Brain microvascular endothelial cell (primary cell): ENCODE measurements at places on chromosomes 3 and 15.
A peak's percentile ranks its signal among the peaks of the same experiment; 100 is the strongest.

DNA sequence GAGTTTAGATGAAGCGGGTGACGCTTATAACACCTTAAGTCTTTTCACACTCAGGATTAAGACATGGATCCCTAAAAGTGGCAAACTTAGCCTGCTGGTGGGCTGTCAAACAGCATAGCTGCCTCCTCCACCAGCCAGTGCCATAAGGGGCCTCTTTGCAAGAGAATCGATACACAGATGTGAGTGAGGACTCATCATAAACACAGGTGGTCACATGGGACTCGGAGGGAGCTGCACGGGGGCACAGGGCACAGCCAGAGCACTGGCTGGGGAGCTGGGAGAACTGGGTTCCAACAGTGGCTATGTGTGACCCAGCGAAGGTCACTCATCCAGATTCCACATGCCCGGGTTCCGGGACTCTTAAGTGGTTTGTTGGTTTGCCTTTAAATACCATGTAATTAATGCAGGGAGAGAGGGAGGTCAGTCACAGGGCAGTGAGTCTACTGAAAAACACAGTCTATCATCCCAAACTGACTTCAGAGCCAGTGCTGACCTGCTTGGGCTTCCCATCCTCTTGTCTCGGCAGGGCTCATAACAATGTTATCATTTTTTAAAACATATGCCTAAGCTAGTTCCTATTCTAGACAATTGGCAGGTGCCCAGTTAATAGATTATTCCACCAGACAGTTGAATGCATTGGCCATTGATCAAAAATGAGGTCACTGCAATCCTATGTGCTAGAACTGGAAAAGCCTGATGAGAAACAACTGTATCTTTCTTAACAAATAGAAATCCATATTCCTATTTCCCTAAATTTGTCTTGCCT, 51.8 kb downstream of the SLC12A8 start:
- DNase-seq: no peak

GRCh38 chr3:188299068-188299467, 145.1 kb downstream of the LPP start:
- peak; percentile 53 for DNase-seq

DNA sequence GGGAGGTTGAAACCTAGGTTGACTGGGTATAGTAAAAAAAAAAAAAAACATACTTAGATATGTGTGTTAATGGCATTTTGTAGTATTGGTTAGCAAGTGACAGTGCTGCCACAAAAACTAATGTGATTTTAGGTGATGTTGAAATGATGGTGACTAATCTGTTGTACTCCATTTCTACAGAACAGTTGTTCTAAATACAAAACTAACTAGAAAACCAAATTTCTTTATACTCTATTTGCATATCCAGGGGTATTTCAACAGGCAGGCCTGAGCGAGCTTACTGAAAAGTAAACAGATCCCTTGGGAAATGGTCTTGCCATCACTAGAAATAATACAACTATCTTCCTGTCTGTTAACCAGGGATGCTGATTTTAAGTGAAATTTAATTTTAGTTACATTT, 20.5 kb downstream of the TSC22D2 start:
- no peak for DNase-seq

- no peak for DNase-seq
Observed at GRCh38 chr15:42092398-42093318, 1.7 kb downstream of the PLA2G4D start.

GRCh38 chr15:93072411-93073394, 16.3 kb downstream of the RGMA start:
- peak; percentile 25 for DNase-seq

- DNase-seq: peak; percentile 89
Observed at GRCh38 chr3:157127831-157128767, 31.8 kb downstream of the CCNL1 start.

- DNase-seq: no peak
Observed at GRCh38 chr3:24850245-24850644, 355.6 kb upstream of the THRB start.

DNA sequence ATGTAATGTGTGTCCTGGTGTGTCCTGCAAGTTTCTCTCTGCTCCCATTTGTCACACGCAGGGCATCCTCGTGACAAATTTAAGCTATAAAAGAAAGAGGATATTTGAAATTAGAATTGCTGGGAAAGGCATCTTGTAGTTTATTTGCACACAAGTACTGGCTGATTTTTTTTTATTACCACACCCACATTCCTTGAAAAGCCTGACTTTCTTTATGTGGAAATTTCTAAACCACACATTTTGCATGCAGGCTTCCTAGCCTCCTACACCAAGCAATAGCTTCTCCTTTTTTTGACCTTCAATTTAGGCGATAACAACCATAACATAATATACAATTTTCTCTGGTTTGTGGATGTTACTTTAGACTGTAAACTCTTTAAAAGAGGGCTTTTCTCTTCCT, 126.1 kb downstream of the SERPINI1 start:
- DNase-seq: no peak

GRCh38 chr15:38129531-38130204, 123.0 kb upstream of the SPRED1 start:
- peak; percentile 96 for DNase-seq

DNA sequence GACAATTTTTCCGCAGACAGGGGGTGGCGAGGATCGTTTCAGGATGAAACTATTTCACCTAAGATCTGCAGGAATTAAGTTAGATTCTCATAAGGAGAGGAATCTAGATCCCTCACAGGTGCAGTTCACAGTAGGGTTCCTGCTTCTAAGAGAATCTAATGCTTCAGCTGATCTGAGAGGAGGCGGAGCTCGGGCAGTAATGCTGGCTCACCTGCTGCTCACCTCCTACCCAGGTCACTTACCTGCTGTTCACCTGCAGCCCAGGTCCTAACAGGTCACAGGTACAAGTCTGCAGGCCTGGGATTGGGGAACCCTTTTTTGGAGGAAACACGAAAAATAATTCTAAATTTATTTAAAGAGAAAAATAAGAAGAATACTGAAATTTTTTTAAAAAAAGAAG, 406.8 kb downstream of the MCTP2 start:
- no peak for DNase-seq

DNA sequence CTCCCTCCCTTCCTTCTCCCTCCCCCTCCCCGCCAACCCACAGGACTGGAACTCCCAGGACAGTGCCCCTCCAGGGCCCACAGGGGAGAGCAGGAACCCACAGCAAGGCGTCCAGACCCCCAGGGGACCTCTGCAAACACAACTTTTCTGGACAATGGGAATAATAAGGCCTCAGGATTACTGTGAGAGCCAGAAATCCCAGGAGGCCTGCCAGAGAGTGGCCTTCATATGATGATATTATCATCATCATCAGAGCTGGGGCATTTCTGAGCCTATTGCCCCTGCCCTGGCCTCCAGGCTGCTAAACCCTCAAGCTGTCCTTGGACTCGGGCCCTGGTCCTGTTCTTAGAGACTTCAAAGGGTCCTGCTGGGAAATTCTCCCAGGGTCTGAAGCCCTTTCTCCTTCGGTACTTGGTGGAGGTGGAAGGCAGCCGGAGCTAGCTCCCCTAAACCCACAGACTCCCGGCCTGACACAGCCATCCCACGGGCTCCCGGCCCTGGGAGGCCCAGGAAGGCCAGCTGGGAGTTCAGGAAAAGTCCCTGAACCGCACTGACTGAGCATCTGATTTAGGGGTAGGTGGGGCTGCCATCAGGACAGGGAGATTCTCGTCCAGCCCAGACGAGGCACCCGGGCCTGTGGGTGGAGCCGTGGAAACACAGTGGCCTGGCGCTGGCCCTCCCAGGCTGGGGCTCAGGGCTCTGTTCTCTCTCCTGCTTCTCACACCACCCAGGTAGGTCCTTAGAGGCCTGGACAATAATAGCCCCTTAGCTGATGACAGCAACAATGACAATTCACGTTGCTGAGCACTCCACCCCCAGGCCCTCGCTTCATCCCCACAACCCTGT, 4.9 kb downstream of the CALML4 start:
- no peak for DNase-seq

GRCh38 chr3:22121068-22121701, 370.2 kb upstream of the ZNF385D start:
- DNase-seq: no peak

GRCh38 chr15:27660676-27661075, 438.4 kb downstream of the OCA2 start:
- DNase-seq: no peak

DNA sequence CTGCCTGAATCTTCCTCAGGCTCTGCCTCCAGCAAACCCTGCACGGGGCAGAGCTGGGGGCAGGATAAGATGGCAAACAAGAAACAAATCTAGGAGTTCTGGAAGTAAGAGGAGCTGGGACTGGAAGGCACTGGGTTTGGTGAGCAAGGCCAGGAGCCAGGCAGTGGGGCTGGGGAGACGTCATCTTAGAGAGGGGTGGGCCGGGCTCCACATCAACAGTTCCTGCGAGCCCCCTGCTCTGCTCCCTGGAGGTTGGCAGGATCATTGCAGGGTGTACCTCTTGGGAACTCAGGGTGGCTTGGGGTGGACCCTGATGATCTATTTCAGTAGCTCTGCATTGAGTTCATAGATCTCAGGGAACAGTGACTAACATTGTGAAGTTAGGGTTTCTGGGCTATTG, 87.3 kb upstream of the PRR23E start:
- DNase-seq: no peak

DNA sequence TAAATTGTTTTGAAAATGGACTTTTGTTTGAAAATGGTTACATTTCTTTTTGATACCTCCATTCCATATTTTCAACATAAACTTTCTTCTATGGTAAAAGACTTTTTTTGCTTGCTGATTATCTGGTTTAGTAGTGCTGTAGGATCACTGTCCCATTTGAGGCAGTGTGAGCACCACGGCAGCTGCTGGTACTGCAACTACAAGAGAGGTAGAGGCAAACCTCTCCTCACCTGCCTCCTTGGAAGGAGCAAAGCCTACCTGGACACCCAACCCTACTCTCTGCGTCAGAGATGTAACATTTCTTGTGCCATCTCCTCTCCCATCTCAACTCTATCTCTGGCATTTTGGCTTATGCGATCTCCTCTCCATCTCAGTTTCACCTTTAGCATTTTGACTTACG, 460.1 kb downstream of the SHQ1 start:
- no peak for DNase-seq

DNA sequence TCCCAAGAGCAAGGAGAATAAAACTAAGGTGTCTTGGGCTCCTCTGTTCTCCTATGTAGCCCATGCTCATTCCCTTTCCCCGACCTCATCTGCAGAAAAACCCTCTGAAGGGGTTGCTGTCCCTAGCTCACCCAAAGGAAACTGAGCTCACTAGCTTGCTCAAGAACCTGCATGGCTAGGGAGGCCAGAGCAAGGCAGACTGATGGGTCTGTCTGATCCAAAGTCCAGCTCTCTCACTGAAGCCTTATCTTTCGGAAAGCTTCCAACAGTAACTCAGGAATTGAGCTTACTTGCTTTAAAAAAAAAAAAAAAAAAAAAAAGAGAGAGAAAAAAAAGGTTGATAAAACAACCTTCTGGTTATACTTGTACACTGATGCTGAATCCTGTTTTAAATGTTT, 141.4 kb upstream of the TOPAZ1 start:
- no peak for DNase-seq

DNA sequence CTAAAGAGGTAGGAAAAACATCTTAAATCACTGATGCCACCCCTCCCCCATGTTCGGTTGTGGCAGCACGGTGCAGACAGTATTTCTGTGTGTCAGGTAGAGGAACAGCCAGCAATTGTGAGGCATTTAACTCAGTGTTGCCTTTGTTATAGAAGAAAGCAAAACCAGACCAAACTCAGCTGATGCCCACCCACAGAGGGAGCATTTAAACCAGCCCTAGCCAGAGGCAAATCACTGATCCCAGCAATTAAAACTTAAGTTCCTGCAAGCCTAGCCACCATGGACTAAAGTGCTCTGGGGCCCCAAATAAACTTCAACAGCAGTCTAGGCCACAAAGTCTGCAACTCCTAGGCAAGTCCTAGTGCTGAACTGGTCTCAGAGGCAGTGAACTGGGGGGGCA, 94.5 kb downstream of the CFAP20DC start:
- no peak for DNase-seq

GRCh38 chr3:16770792-16771191, 114.0 kb upstream of the PLCL2 start:
- DNase-seq: no peak

DNA sequence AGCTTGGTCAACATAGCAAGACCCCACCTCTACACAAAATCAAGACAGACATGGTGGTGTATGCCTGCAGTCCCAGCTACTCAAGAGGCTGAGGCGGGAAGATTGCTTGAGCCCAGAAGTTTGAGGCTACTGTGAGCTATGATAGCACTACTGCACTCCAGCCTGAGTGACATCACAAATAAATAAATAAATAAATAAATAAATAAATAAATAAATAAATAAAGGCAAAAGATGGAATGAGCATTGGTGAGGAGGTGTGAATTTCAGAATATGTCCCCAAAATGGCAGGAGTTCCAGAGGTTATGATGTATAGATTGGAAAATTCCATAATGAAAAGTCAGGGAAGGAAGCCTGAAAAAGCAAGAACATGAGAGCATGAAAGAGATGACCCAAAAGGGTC, 249.9 kb downstream of the MEX3B start:
- DNase-seq: no peak

DNA sequence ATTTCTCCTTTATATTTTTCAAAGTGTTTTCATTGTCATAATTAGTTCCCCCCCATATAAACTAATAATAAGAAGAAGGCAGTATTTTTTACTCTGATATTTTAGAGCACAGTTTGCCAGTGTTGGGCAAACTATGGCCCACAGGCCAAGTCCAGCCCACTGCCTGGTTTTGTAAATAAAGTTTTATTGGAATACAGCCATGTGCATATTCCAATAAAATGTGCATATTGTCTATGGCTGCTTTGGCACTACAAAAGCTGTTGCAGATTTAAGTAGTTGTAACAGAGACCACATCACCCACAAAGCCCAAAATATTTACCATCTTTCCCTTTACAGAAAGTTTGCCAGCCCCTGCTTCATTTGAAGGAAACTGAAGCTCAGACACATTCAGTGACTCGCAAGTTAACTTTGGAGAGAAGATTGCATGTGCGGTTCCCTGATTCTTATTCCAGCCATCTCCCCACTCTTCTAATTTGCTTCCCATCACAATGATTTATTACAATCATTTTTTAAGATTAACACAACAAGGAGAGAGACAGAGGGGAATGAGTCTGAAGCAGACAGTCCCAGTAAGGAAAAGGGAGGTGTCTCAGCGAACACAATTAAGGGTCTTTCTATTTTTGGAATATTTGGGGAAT, 48.9 kb downstream of the RFTN1 start:
- no peak for DNase-seq

GRCh38 chr15:100372739-100373119, 31.0 kb upstream of the ADAMTS17 start:
- no peak for DNase-seq
